Activated T-helper 17 cell treated with anti-CD3 and anti-CD28 coated beads, Interleukin-2, amount 50 U/mL, for 72 hours (primary cell): ENCODE measurements at places on chromosomes 11 and 22. TPM values are rescaled to one million over a fixed set of nuclear protein-coding genes. Genes with fewer than 3 reads are reported as not detected.

DNA sequence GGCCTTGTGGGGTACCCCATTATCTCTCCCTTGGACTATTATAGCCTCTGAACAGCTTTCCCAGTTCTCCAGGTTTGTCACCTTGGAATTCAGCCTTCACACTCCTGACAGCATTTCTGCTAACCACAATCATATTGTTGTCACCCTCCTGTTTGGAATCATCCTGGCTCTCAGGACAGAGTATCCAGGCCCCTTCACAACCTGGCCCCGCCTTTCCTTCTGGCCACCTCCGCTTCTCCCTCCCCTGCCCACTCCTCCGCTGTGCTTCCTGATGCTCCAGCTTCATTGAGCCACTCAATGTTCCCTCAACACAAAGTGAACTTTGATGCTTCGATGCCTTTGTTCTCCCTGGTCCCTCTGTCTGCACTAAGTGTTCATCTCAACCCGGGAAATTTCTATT lies 3.1 kb downstream of the GPR83 start:
- peaks cover 8% of the 10 kb centered on the region for H3K4me1 ChIP-seq
- no peak for ATAC-seq
- no peaks in the 10 kb centered on the region for H3K36me3 ChIP-seq
- no peak overlapping the region for H3K4me3 ChIP-seq
- H3K27me3 ChIP-seq, result peaks cover 46% of the 10 kb centered on the region

DNA sequence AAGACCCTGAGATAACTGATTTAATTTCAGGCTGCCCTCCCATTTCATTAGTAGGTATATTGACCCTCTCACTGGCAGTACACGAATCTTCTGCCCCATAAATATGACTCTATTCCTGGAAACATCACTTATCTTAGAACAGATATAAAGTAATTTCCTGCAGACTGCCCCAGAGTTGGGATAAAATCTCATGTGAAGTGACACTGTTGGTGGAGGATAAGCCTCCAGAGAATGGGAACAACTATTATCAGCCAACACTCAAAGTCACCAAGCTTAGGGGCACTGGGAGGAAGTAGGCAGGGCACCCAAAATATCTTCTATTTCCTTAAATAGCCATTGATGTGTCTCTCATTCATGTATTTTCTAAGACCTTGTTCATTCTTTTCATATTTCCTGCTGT lies 8.2 kb downstream of the OR51B5 start:
- H3K36me3 ChIP-seq, result no peaks in the 10 kb centered on the region
- peaks cover 8% of the 10 kb centered on the region for H3K27me3 ChIP-seq
- no peak for ATAC-seq
- H3K4me3 ChIP-seq, result no peak overlapping the region
- H3K27ac ChIP-seq, result no peak overlapping the region

DNA sequence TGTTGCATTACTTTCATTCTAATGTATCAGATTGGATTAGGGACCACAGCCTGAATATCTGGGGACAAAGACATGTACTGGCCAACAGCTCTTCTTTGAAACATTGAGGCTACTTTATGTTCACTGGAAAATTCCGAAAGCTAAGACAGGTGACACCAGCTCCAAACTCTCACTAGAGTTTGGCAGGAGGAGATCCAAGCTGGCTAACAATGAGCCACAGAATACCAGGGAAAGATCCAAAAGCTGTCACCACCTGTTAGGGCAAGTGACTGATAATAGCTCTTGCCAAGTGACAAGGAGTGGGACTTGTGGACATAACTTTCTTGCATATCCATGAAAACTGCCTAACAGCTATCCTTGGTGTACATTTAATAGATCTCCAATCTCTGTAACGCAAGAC lies 333.3 kb downstream of the TTC28 start:
- peaks cover 12% of the 10 kb centered on the region for H3K27me3 ChIP-seq
- H3K4me1 ChIP-seq, result no peaks in the 10 kb centered on the region
- H3K4me3 ChIP-seq, result no peak overlapping the region
- ATAC-seq, result no peak
- no peak overlapping the region for H3K27ac ChIP-seq

The GTSE1 gene
- 62.1 TPM for total RNA-seq

DNA sequence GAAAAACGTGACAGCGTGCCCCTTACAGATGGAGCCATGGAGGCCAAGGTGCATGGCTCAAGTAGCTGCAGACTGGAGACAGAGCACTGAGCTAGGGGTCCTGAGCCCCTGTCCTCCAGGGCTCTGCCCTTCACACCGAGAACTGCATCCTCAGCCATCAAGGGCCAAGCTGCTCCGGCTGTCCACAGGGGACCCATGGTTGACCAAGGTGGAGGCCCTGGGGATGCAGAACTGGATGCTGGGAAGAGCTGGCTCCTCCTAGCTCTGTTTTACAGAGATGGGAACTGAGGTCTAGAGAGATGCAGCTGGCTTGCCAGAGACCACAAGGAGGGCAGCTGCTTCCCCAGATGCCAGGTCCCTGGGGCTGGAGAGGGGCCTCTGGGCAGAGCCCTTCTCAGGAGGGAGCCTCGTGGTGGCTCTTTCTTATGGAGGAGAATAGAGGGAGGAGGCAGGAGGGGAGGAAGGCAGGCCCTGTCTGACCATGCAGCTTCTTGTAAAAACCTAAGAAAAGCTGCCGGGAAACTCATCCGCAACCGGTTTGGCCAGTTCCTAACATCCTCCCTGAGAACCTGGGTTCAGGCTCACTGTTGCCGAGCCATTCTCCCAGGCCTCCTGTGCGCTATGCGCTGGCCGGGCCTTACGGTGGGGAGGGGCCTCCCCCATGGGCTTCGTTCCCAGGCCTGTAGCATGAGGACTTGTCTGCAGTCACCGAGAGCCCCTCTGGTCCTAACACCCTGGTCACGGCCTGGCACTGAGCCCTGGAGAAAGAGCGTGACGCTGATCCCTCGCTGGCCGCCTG lies 80.6 kb downstream of the WNT7B start:
- H3K36me3 ChIP-seq, result no peaks in the 10 kb centered on the region
- ATAC-seq, result no peak
- peaks cover 6% of the 10 kb centered on the region for H3K27me3 ChIP-seq

The FXYD6 gene
- total RNA-seq, result 0.19 TPM

GRCh38 chr11:130675917-130676316 lies 227.5 kb downstream of the ADAMTS15 start:
- no peak overlapping the region for H3K27ac ChIP-seq
- no peaks in the 10 kb centered on the region for H3K36me3 ChIP-seq
- peaks cover 3% of the 10 kb centered on the region for H3K27me3 ChIP-seq
- no peaks in the 10 kb centered on the region for H3K4me1 ChIP-seq
- H3K4me3 ChIP-seq, result no peak overlapping the region
